ENCODE measurements at places on chromosomes 2 and 18. TPM values are rescaled to one million over a fixed set of nuclear protein-coding genes. Genes with fewer than 3 reads are reported as not detected.
A peak's percentile ranks its signal among the peaks of the same experiment; 100 is the strongest.

Gene GAREM1
- total RNA-seq: 16.8 TPM

Gene TMEM17
- 3.3 TPM for total RNA-seq

Gene KCNIP3
- 2.9 TPM for total RNA-seq

Gene ESPNL
- total RNA-seq: not detected

Gene CTDP1
- total RNA-seq: 8.8 TPM

Gene EMX1
- 0.33 TPM for total RNA-seq

Gene KCNG2
- not detected for total RNA-seq

Gene EHBP1
- total RNA-seq: 43.6 TPM

Gene SEMA4F
- total RNA-seq: 4.6 TPM

Gene MSTN
- not detected for total RNA-seq

GRCh38 chr2:191003405-191004309 is 10.3 kb downstream of the STAT1 start:
- no peak for DNase-seq

GRCh38 chr18:73986711-73987110 is 160.9 kb downstream of the FBXO15 start:
- no peak for DNase-seq

- no peak for DNase-seq
These were observed 9.2 kb downstream of the SGPP2 start for GRCh38 chr2:222433332-222434173.

DNA sequence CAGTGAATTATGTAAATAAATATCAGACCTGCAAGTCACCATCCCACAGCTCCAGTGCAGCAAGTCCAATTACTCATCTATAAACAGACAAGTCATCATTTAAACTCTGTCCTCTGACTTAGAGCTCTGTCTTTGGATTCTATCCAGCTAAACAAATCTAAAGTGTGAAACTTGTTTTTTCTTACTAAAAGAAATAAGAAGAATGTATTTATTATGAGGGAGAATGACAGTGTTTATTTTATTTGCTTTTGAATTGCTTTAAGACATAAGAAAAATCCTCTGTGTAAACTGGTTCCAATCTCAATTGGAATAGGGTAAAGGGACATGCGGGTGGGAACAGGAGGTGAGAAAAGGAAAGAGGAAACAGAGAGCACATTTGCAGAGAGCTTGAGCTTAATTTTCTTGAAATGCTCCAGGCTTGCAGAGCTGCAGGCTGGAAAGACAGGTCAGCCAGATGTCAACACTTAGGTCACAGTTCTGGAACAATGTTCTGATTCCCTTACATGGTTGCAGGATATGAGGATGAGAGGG is 355.8 kb downstream of the MEIS1 start:
- no peak for DNase-seq

GRCh38 chr18:36693931-36694620 is 134.7 kb downstream of the TPGS2 start:
- peak; percentile 12 for DNase-seq

DNA sequence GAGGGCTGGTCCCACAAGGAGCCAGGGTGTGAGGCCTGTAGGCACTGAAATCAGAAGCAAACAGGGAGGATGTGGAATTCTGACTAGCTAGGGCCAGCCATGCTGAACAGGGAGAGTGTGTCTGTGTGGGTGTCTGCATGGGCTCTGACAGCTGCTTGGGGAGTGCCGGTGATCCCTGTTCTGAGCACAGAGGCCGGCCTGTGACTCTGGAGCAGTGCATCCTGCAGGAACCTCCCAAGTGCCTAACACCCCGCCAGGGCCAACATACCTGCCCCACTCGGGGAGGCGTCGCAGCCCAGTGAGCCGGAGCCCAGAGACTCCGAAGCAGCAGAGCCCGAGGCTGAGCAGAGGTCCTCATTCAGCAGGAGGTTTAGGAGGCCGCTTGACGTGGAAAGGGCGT is 11.5 kb upstream of the HES6 start:
- no peak for DNase-seq

GRCh38 chr2:149456285-149456684 is 125.9 kb downstream of the LYPD6 start:
- no peak for DNase-seq

DNA sequence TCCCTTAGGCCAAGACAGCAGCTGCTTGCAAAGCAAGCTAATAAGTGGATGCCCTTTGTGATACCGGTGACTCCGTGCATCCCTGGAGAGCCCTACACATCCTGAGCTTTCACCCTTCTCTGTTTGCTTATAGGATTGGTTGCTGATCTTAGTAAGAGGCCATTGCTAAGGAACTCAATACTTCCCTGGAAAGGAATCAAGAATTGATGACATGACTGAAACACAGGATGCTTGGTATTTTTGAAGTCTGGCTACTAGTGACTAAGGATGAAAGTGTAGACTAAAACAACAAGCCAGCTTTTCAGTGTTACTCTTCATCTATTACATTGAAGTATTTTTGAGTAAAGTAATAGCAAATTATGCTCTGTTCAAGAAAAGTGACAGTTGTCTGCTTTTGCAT is 123.0 kb upstream of the SERPINE2 start:
- no peak for DNase-seq

- DNase-seq: no peak
These were observed 85.3 kb upstream of the KLF7 start for GRCh38 chr2:207251022-207251421.

DNA sequence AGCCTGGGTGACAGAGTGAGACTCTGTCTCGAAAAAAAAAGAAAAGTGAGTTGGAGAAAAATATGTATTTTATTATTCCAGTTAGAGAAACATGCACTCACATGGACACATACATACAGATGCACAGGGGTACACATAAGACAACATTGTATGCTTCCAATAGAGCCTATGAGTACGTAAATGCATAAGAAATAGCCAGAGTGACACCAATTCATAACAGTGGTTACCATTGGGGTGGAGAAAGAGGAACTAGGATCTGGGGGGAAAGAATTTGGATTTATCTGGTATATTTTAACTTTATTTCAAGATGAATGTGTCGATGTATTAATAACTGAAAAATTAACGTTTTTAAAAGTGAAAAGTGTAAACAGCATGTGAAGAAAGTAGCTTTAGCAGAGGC is 16.1 kb downstream of the IL36A start:
- DNase-seq: no peak

DNA sequence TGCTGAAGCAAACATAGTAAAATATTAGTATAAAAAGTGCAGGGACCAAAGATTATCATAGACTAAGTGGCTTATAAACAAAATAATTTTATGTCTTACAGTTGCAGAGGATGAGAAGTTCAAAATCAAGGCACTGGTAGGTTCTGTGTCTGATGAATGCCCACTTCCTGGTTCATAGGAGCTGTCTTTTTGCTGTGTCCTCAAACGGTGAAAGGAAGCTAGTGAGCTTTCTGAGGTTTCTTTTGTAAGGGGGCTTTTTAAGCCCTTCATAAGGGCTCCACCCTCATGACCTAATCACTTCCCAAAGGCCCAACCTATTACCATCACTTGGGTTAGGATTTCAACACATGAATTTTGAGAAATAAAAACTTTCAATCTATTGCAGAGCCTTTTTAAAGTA is 946.7 kb upstream of the ACVR2A start:
- DNase-seq: no peak

DNA sequence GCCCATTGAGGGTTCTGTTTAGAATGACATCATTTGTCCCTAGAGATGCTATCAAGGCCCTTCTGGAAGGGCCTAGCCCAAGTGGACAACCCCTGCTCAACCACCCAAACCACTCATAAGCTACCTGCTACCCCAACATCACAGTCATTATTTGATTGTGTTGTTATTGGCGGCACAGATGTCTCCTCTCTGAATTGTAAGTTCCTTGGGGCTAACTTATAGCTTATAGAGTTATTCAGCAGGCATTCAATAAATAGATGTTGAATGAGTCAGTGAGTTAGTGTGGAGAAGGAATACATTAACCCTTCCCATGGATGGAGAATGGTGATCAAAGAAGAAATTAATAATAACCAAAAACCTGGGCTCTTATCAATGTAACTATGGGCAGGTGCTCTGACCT is 80.0 kb downstream of the ACAA2 start:
- DNase-seq: no peak

- no peak for DNase-seq
These were observed 67.5 kb downstream of the NYAP2 start for GRCh38 chr2:225466891-225467604.

GRCh38 chr2:225788571-225789094 is 389.1 kb downstream of the NYAP2 start:
- DNase-seq: no peak

- no peak for DNase-seq
These were observed 134.6 kb downstream of the MAP4K4 start for GRCh38 chr2:101832114-101832513.

DNA sequence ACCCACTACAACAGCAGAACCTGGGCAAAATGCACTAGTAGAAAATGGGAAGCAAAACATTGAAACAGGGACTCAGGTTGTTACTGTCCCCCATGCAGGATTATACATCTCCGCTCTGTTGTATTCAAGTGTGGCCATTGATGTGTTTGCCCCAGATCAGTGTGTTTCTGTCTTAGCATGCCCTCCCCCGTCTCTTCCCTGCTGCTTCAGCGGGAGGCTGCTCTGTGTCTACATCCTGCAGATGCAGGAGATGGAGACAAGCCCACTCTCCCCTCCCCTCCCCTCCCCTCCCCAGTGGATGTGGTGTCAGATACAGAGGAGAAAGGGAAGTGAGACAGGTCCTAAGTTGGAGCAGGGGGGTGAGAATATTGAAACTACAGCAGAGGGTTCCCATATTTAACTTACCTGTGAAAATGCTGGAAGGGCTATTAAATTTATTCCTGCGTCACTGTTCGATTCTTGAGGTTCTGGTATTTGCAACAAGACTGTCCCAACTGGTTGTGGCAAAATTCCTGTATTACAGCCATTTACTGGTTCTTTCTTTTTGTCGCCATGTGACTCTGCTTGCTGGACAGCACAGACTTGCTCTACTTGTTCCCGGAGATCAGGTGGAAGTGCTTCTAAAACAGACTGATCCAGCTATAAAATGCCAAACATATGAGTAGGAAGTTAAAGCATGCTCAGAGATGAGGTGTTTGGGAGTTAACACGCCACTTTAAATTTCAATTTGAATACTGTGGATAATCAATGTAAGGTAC is 67.0 kb downstream of the EIF5B start:
- no peak for DNase-seq

GRCh38 chr2:83459456-83459855 is 999.6 kb downstream of the SUCLG1 start:
- no peak for DNase-seq

DNA sequence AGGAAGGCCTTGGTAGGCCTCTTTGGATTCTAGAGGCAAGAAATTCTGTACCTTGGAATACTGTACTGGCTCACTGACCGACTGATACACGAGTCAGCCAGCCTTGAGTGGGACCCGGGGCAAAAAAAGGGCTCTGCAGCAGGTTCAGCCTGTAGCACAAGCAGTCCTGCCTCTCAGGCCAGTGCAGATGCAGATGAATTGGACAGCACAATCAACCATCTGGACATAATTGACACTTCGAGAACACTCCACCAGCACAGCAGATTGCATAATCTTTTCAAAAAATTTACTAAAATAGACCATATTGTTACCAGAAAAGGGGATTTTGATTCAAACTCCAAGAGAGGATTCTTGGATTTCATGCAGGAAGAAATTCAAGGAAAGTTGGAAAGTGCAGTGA is 241.6 kb downstream of the RPIA start:
- no peak for DNase-seq

- no peak for DNase-seq
These were observed 578.6 kb upstream of the RAB6C start for GRCh38 chr2:129400826-129401225.

- no peak for DNase-seq
These were observed 111.9 kb downstream of the DNAH7 start for GRCh38 chr2:195956725-195957124.

GRCh38 chr2:149332364-149332763 is 2.0 kb downstream of the LYPD6 start:
- no peak for DNase-seq

DNA sequence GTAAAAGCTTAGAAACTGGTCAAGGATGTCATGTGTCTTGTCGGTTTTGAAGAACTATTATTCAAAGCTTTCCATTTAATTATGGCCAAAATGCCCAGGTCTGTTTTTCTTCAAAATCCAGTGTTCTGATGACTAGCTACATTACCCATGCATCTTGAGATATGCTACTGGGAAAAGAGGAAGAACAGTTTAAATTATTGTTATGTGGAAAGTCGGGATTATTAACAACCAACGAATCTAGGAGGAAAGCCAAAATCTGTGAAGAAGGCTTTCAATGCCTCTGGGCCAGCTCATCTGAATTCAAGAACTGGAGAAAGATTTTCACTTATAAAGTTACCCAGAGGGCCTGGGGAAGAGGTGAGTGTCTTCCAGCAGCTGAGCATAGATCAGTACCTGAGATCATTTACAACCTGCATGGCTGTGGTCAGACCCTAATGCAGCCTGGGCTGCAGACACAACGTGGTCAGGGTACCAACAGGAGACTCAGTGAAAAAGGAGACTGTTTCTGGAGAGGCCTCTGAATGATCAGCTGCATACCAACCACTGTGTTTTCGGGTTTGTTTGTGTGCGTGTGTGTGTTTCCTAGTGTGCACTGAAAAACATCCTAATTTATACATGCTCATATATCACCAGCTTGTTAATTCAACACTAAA is 308.5 kb downstream of the NRXN1 start:
- no peak for DNase-seq

GRCh38 chr2:235493402-235493774 is 455 bp upstream of the AGAP1 start:
- DNase-seq: no peak

- DNase-seq: peak; percentile 26
These were observed 39.5 kb downstream of the CYTIP start for GRCh38 chr2:157404363-157404762.

- no peak for DNase-seq
These were observed 38.6 kb downstream of the SP110 start for GRCh38 chr2:230181195-230181594.

GRCh38 chr18:32582455-32582854 is 111.8 kb upstream of the GAREM1 start:
- no peak for DNase-seq

Measured in body of pancreas (tissue), 4 donors.